ENCODE measurements at places on chromosomes 12 and 14. TPM values are rescaled to one million over a fixed set of nuclear protein-coding genes. Genes with fewer than 3 reads are reported as not detected.

The SPIC gene
- 0.16 TPM for total RNA-seq

The GYS2 gene
- not detected for total RNA-seq

The STAT2 gene
- 84.4 TPM for total RNA-seq

The WNT5B gene
- 30.7 TPM for total RNA-seq

The IGF1 gene
- 5.5 TPM for total RNA-seq

The SLC25A21 gene
- 0.78 TPM for total RNA-seq

The CCDC60 gene
- total RNA-seq, result not detected

The PPP1R1A gene
- total RNA-seq, result 6.7 TPM

The SLC6A15 gene
- total RNA-seq, result 119 TPM

The MYF6 gene
- 0.47 TPM for total RNA-seq

The GUCY2C gene
- total RNA-seq, result under 0.01 TPM

The GPR84 gene
- 0.16 TPM for total RNA-seq

The MYH7 gene
- 0.31 TPM for total RNA-seq

The RD3L gene
- not detected for total RNA-seq

- DNase-seq, result no peak
These were observed 19.4 kb downstream of the TCTN2 start for GRCh38 chr12:123690191-123690840.

DNA sequence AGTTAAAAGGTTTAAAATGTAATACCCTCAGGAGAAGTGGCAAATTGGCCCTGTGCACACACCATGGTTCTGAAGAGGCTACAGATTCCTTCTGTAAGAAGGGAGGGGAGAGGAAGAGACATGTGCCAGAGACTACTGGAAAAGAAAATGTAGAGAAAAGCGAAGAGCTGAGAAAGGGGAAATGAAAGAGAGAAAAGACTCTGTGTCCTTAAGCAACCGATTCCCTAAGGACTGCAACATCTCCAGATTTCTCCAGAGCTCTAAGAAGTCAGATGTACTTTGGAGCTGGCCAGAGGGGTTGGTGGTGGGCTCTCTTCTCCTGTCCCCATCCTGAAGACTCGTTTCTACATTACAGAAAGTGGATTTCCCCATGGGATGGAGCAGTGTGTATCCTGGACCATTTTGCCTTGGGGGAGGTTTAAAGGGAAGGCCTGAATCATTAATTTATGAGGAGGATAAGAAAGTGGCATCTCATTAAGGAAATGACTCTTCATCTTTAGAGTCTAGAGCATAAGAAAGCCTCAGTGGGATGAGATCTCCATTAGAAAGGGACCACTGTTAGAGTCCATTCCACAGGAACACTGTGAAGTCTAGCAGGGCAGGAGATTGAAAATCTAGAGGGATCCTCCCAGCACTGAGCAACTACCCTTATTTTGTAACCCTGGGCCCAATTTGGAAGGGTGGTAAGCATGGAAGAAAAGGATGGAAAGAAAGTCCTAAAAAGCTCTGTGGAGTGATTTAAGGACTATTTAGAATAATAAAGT is 45.5 kb upstream of the FUT8 start:
- no peak for DNase-seq

DNA sequence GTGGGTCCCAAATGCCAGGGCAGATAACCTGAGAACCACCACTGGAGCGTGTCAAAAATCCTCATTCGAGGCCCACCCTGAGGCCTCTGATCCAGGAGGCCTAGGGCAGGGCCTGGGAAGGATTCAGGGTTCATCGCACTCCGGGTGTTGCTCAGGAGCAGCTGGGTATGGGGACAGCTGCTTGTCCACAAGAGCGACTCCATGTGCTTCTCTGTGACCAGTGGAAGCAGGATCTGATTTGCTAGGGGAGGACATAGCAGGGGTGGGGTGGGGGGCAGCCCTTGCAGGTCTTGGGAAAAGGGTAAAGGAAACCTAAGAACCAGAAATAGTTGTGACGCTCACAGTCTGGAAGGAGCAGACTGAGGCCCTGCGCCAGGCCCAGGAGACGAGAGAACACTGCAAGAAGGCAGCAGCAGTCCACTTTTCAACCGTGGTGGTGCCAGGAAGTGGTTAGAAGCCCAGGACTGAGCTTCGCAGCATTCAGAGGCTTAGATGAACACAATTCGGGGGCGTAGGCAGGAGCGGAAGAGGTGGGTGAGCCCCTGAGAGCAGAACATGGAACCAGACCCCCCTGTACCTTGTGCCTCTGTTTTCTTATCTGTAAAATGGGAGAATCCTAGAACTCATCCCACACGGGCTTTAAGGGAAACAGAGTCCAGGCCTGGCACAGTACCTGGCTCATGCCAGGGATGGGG is 33.7 kb downstream of the ITPK1 start:
- DNase-seq, result no peak

GRCh38 chr12:7681535-7681934 is 14.0 kb downstream of the GDF3 start:
- no peak for DNase-seq

DNA sequence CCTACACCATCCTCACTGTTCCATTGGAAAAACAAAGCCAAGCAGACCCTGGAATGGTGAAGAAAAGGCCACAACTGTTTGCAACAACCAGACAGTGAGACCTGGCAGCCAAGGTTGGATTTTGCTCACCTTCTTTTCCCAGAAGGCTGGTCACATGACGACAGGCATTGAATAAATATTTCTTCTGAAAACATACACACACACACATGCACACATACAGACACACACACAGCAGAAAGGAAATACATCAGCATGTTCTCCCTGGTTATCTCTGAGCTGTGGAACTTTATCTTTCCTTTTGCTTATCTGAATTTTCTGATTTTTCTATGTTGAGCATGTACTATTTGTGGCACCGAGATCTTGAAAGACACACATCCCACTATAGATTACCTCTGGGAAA is 38.0 kb upstream of the CCDC60 start:
- no peak for DNase-seq

GRCh38 chr12:2346416-2346815 is 293.6 kb downstream of the CACNA1C start:
- no peak for DNase-seq

- no peak for DNase-seq
These were observed 281.8 kb upstream of the SOX5 start for GRCh38 chr12:24231298-24231697.

DNA sequence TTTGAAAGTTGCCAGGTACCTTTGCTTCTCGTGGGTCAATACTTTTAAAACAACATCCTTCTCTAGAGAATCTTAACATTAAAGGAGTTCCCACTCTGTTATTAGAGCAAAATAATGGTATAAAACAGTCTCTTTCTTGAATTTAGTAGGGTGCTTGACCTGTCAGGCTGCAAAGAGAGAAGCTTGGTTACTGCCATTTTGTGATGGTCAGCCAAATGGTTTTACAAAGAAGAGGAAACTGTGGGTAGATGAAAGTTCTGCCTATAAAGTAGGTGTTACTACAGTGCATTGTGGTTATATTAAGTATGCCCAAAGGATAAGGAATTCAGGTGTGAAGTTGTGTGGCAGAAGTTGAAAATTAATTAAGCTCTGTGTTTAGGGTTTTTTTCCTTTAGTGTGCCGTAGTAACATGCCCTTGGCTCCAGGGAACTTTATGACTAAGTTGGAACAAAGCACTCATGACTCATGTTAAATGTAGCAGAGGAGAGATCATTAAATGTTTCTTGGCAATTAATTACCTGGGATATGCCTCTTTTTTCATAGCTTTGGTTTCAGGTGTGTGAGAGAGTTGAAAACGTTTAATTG is 354.0 kb upstream of the KITLG start:
- DNase-seq, result no peak

DNA sequence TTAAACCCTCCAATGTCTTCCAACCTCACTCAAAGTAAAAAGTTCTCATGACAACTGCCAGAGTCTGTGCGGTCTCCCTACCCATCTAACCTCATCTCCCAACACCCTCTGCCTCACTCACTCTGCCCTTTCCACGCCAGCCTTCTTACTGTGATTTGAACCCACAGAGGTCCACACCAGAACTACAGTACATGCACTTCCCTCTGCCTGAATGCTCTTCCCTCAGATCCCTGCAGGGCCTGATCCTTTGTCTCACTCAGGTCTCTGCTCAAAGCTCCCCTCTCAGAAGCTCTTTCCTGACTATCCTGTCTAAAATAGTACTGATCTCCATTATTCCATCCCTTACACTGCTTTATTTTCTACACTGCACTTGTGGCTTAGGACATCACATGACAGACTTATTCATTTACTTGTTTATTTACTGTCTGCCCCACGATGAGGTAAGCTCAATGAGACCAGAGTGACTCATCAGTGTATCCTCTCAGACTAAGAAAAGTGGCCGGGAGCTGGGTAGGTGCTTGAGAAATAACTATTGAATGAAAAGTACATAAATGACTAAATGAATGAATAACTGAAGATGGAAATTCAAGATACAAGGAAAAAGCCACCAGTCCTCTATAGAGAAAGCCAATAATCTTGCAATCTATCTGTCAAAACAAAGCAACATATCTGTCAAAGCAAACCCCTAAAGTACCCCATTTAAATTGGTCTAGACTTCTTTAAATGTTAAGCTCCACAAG is 17.1 kb downstream of the POMT2 start:
- no peak for DNase-seq

DNA sequence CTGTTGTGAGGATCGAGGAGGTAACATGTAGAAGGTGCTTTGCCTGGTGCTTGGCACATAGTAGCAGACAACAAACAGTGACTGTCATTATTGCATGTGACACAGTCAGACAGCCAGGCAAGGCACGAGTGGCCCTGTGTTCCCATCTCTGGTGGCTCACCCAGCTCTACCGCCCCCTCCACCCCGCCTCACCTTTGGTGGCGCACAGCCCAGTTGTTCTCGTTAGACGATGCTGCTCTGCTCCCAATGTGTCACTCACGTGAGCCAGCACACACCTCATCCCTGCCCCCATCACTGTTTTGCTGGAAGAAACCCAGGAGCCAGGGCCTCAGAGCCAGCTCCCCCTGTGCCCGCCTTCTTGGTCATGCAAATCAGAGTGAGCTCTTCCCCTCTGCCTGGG is 113.3 kb downstream of the CALM1 start:
- no peak for DNase-seq

DNA sequence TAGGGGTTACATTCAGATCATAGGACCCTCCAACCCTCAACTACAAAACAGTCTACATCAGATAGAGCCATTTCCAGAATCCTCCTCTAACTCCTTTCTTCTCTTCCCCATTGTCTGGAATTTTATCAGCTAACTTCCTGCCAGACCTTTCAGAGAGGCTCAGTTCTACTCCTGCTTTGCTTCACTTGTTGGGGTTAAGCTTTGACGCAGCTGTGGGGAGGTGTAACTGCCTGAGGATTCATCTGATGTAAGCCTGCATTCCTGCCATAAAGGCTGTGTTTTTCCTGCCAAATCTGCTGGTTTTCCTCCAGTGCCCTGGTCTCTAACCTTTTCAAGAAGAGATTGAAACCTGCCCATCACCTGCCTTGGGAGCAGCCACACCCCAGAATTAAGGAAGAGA is 16.9 kb downstream of the DHRS2 start:
- DNase-seq, result no peak

- no peak for DNase-seq
These were observed 19.8 kb upstream of the MED13L start for GRCh38 chr12:116297224-116297834.

Measured in occipital lobe (tissue), 3 donors.